ENCODE measurements at places on chromosomes 2 and 18. TPM values are rescaled to one million over a fixed set of nuclear protein-coding genes. Genes with fewer than 3 reads are reported as not detected.

The PAX8 gene
- total RNA-seq = 1.2 TPM

The SERPINB4 gene
- total RNA-seq = not detected

The SCYGR8 gene
- not detected for total RNA-seq

The HAAO gene
- total RNA-seq = 41.6 TPM

The LAMA1 gene
- 0.13 TPM for total RNA-seq

The UPP2 gene
- not detected for total RNA-seq

The SLC40A1 gene
- total RNA-seq = 0.61 TPM

The SIGLEC15 gene
- 0.21 TPM for total RNA-seq

The PLB1 gene
- 0.21 TPM for total RNA-seq

The RGPD4 gene
- not detected for total RNA-seq
